PC-9 (cell line): ENCODE measurements at places on chromosomes 3 and 15. TPM values are rescaled to one million over a fixed set of nuclear protein-coding genes. Genes with fewer than 3 reads are reported as not detected.
A peak's percentile ranks its signal among the peaks of the same experiment; 100 is the strongest.

GRCh38 chr3:41202834-41203345 is 3.6 kb downstream of the CTNNB1 start:
- DNase-seq, result peak; percentile 47

DNA sequence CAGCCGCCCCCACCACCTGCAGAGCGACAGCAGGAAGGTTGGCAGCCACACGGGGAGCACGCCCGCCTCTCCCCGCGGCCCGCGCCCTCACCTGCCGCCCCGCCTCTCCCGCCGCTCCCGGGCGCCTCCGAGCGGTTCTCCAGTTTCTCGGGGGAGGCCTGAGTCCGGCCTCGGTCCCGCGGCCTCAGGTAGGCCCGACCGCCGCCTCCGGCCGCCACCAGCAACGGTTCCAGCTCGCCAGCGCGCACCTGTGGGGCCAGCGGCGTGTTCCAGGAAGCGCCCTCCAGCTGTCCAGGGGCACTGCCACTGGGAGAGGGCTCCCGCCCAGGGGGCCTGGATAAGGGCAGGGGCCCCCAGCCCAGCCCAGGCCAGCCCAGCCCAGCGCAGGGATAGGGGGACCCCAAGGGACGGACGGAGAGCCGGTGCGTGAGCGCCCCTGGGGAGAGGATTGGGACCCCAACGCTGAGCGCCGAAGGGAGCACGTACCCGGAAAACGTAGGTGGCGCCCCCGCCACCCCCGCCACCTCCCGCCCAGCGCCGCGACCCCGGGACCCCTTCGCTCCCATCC is 2.2 kb downstream of the LTK start:
- DNase-seq, result no peak

GRCh38 chr3:117444175-117444574 is 734.6 kb downstream of the TUSC7 start:
- DNase-seq, result no peak

DNA sequence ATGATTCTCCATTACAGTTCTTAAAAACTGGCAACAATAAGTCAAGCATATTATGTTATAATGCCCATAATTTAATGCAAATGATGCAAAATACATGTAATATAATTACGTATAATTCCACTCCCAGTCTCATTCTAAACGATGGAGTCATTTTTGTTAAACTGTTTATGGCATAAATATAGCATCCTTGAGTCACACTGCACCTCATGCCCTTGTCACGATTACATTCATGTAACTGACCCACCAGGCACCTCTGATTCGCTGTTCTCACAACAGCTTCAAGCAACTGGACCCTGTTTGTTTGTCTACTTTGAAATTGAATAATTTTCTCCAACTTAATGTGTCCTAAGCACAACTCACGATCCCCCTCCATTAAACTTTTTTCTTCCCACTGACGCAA is 148.0 kb upstream of the LRTM1 start:
- DNase-seq, result no peak

- DNase-seq, result no peak
Observed at GRCh38 chr3:121722411-121722810, 27.1 kb downstream of the GOLGB1 start.

The ANKUB1 gene
- total RNA-seq, result not detected in 2 replicates
